ENCODE measurements at places on chromosomes 11 and 22. TPM values are rescaled to one million over a fixed set of nuclear protein-coding genes. Genes with fewer than 3 reads are reported as not detected.

- DNase-seq: peak; percentile 74
Observed at GRCh38 chr11:74611369-74611861, 19.0 kb downstream of the POLD3 start.

DNA sequence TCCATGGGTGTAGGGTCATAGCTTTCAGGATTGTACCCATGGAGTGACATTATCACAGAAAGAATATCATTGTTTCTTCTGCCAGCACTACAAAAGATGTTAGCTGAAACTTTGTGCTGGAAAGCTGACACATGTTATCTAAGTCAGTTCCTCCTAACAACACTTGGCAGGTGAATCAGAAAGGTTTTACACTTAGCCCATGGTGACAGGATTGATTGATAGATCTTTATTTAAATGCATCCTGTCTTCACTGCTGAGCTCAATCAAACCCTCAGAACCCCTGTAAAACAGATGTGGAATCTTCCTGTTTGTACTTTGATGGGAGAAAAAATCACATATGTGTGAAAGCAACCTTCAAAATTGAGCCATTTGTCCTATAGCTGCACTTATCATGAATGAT lies 811.5 kb upstream of the ANO3 start:
- no peak for DNase-seq

- peak; percentile 17 for DNase-seq
Observed at GRCh38 chr11:84686716-84687115, 940.4 kb downstream of the DLG2 start.

GRCh38 chr11:16799221-16799620 lies 60.8 kb downstream of the C11orf58 start:
- no peak for DNase-seq

Gene PRRG4
- 6.0 TPM for total RNA-seq

- peak; percentile 46 for DNase-seq
Observed at GRCh38 chr22:38172832-38173640, 8.6 kb downstream of the PLA2G6 start.

DNA sequence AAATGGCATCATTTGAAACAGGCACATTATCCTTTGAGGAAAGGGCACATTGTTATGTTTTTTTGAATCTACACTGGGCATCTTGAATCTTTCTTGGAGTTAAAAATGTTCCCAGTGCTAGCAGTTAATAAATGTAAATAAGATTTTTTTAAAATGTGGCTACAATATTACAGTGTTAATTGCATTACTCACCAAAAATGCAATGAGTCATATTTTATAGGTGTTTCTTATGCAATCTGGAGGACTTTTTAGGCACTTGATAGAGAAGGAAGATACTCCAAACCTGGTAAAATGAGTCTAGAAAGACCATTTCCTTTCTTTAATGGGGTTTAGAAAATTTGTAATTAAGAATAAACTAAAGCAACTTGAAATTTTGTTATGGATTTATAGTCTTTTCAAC lies 238.0 kb downstream of the METTL15 start:
- no peak for DNase-seq
